ENCODE measurements at places on chromosomes 3 and 15.

- DNase-seq, result no peak
Observed at GRCh38 chr3:35500641-35501350, 138.5 kb upstream of the ARPP21 start.

DNA sequence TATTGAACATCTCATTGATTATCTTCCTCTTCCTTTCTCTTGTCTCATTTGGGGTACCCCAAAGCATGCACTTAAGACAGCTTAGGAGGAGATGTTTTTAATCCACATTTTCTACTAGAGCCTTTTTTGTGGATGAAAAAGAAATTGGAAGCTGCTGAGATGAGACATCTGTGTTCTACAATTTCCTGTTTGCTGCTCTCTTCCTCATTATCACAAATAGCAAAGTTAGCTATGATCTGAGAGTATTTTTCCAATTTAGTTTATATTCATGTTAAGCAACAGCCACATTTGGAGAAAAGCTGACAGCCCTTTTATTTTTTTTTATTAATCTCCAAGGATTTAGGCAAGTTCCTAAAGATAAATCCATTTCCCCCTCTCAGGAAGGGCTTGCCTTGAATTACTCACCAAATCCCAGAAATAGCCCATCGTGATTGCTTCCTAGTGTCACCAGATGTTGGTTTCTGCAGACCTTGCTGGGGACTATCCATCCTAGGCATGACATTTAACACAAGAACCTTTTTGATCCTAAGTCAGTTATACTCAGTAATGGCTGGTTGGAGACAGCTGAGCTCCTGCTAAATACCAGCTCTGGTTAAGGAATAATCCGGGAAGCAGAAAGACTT lies 70.8 kb upstream of the FILIP1L start:
- DNase-seq, result no peak

- no peak for DNase-seq
Observed at GRCh38 chr3:148074946-148075345, 622.8 kb upstream of the AGTR1 start.

- no peak for DNase-seq
Observed at GRCh38 chr15:96330064-96330449, 443 bp upstream of the NR2F2 start.
